Left lobe of liver (tissue), 2 donors: ENCODE measurements at places on chromosomes 11 and 22. TPM values are rescaled to one million over a fixed set of nuclear protein-coding genes. Genes with fewer than 3 reads are reported as not detected.

GRCh38 chr22:35379146-35379993 is 1.5 kb upstream of the HMOX1 start:
- peak; percentile 62 for DNase-seq

DNA sequence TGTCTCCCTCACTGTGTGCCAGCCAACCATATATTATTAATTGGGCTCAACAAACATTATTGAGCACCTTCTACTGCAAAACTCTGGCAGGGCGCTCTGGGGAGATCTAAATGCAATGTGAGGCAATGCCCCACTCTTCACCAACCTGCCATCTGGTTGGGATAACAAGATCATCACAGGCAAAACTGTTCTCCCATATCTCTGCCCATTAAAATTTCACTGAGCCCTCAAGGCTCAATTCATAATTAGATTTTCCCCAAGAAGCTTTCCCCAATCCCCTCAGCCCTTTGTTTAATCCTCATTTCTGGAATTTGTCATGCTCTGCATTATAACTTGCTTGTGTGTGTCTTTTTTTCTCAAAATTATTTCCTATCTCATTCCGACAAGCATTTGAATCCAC is 106.6 kb downstream of the ARL14EP start:
- DNase-seq, result no peak

The ARHGAP32 gene
- 10.7 TPM for total RNA-seq

DNA sequence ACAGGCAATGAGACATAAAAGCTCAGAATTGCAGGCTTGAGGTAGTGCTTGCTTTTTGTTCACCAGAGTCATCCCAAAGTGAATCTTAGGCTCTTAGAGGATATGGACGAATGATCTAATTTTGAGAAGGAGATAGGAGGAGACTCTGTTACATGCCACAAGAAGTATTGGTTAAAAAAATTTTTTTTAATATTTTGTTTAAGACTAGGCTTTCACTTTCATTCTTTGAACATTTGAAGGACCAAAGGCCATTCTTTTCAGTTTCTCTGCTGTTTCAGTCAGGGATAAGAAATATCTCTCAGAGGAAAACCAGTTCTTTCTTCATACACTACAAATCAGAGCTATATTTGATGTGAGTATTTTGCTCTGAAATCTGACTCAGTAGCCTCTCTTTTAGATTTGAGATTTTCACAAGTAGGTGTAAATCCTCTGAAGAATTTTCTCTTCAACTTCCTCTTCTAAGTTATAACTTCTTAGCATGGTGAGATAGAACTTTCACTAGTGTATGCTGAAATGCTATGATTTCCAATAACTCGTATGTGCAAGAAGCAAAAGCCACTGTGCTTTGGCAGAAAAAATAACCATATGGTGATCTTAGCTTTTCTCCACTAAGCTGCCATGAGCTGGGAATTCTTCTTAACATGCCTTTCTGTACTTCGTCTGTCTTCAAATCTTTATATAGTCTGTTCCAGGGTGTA is 24.1 kb upstream of the FAM181B start:
- no peak for DNase-seq

DNA sequence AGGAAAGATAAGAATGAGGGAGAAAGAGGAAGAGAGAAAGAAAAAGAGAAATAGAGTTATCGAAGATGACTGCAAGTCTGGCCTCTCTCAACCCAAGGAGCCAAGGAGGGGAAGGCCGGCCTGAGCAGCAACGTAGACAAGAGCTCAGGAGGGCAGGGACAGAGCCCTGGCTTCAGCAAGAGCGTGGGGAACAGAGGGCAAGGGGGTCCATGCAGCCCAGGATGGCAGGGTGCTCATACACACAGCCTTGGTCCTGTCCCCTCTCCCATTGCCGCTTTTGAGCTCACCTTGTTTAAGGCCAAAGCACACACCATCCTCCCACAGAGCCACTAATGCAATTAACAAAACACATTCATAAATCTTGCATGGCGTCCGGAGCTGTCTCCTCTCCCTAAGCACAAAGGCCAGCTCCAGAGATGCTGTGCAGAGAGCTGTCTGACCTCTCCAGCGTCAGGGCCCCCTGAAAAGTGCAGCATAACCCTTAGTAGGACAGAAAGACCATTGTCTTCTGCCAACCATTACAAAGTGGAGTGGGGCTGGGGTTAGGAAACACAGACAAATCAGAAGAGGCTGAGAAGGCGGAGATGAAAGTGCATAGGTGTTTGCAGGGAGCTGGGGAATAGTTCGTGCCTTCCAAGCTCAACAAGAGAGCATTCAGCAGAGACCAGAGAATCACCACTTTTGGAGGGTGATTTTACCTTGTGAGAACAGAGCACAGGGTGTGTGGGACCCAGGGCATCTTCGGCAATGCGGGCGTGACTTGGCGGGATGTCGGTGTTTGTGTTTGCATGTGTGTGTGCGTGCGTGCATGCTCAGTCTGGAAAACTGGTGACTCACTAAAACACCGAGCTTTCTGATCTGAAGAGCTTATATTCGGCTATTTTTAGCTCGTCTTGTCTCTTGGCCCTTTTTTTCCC is 28.2 kb upstream of the JAM3 start:
- no peak for DNase-seq

The TRPC6 gene
- total RNA-seq, result not detected
